HepG2 (cell line): ENCODE measurements at places on chromosomes 4 and X.

DNA sequence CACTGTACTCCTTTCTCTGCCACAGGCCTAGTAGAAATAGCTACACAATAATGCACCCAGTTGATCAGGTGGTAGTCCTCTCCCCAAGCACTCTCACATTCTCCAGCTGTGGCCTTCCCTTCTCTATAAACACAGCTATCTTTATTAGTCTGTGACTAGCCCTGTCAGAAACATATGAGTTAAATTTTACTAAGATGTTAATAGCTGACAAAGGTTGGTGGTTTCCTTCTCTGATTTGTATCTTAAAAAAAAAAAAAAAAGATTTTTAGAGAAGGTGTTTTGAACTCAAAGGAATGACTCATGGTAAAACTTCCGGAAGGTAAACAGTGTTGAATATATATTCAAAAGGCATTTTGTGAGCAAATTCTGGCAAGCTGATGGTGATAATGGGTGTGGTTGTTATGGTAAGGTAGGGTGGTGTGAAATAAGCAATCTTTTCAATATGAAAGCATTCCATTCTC, 327.4 kb downstream of the PPP3CA start:
- DNase-seq = peak; percentile 25

- DNase-seq = no peak
Observed at GRCh38 chrX:18119856-18120255, 100.8 kb downstream of the BEND2 start.

DNA sequence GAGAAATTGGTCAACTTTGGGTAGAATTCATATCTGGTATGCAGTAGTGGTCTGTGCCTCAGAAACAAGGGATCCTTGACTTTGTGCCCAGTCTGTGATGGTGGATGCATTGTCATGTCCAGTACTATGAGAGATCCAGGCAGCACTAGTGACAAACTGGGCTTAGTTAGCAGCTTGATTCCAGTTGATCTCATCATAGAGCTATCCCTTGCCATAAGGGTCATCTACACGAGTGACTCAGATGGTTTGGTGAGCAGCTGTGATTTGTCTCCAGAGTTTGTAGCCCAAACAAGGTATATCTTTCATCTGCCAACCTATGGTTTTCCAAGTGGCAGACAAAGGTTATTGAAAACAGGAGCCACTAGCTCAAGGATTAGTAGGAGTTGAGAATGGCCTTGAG, 298.8 kb downstream of the GBA3 start:
- DNase-seq = no peak

GRCh38 chr4:165151734-165152133, 39.1 kb upstream of the TMEM192 start:
- no peak for DNase-seq

DNA sequence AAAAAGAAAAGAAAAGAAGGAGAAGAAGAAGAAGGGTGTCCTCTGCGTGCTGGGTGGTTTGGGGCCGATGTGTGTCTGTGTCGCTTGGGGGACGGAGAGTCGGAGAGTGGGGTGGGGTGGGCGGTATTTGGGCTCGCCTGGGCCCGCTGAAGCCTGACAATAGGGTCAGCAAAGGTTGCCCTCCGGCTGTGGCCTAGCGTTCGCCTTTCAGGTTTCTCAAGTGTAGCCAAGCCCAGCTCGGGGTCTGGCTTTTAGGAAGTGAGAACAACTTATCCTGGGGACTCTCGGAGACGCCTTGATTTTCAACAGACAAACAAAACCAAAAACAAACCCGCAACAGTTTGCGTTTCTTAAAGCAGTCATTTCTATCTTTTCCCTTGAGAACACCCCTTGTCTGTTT, 4.1 kb upstream of the SOX3 start:
- DNase-seq = no peak

DNA sequence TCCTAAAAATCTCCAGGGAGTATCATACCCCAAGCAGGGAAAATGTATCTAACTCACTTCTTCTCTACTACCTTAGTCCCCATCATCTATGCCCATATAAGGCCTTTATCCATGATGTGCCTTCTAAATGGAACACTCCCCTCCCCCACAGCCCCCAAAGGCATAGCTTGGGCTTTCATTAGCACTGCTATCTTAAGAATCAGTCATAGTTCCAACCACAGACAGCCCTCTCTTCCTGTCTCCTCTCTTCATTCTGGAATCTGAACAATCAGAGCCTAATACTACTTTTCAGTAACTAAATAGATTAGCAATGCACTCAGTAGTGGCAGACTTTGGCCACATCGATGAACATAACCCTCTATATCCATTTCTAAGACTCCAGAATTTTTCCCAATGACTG, 313.2 kb upstream of the DKK2 start:
- DNase-seq = no peak

DNA sequence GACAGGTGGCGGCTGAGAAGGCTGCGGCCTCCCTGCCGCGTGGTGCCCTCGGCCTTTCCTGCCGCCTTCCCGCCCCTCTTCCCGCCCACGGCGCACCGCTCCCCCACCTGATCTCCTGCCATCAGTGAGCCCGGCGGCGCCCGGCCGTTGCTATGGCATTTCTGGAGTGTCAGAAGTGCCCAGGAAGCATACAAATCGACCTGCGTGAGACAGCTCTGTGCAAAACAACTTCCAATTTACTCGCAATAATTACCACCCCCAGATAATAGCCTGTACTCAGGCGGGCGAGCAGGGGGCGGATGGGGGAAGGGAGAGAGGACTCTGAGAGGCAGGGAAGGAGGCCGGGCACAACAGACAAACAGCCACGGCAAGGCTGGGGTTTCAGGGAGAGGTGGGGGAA, 16.6 kb upstream of the ERCC6L start:
- no peak for DNase-seq

DNA sequence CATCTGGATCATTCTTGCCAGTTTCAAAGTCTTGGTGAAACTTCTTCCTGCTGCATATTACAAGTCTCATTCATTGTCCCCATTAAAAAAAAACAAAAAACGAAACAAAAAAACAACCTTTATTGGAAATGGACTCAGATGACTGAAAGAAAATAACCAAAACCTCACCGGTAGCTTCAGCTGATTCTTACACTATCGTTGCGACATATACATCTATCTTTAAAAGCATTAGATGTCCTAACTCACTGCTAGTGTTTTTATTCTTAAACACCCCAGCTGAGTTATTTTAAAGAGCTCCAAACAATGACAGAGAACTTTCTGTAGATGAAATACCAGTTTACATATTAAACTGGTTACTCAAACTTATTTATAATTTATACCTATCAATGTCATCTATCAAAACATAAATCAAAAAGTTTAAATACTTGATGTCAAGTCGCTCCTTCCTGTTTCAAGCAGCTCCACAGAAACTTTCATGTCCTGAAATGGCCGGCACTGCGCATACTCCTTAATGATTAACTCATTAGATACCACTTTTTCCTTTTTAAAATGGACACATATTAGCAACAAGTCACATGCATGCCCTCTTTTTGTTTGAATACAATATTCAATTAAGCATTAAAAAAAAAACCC, 87.2 kb downstream of the HPRT1 start:
- no peak for DNase-seq

DNA sequence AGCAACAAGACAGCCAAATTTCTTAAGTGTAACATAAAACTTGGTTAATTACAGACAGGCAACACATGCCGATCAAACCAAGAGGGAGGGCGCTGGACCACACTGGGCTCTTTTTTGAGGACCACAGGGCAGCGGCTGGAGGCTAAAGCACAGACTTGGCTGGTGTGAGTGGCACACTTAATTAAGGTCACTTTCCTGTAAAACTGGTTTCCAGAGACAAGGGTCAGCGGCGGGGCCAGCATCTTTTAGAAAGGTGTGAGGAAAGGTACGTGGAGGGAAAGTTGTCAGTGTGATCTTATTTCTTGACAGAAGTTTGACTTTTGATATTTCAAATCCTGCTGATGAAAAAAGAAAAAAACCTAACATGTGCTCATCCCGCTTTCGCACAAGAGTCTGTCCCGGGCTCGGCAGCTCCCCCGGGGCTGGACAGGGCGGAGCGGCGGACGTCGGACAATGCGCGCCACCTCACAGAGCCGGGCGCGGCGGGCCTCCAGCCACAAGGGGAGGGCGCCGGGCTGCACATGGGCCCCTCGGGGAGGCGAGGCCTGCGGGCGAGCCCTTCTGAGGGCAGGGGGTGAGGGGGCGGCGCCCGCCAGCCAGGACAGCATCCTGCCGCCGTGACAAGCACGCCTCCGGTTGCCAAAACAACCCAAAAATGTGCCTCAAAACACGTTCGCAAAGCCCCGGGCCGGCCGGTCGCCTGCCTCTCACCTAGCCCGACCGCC, 660 bp upstream of the HSPA4L start:
- no peak for DNase-seq

DNA sequence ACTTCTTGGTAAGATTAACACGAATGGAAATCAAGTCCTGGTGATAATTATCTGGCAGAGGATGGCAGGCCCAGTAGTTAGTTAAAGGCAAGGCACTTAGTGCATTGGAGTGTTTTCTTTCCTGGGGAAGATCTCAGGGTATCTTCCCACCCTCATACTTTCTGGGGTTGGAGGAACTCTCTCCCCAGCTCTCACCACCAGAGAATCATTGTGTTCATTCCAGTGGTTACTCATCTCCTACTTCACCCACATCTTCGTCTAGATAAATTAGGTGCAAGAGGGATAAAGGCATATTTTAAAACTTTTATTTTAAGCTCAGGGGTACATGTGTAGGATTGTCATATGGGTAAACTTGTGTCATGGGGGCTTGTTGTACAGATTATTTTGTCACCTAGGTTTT, 67.5 kb upstream of the SH3RF1 start:
- no peak for DNase-seq

- DNase-seq = no peak
Observed at GRCh38 chrX:96379951-96380350, 304.7 kb upstream of the DIAPH2 start.

DNA sequence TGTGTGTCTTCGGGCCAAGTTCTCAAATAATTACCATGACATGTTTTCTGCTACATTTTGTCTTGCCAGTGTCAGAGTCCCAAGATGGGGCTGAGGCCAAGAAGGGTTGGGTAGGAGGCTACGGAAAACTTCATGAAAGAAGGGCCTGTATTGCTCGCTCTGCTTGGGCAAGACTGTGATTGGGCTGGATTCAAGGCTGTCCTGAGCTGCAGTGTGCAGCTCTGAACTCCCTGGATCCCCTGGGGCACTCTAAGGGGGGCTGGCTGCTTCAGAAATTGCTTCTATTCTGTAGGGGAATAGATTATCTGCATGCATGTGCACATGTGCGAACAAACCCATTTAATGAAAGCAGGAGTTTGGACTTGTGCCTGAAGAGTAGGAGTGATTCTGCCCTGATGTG, 13.6 kb downstream of the TSPAN6 start:
- DNase-seq = no peak

DNA sequence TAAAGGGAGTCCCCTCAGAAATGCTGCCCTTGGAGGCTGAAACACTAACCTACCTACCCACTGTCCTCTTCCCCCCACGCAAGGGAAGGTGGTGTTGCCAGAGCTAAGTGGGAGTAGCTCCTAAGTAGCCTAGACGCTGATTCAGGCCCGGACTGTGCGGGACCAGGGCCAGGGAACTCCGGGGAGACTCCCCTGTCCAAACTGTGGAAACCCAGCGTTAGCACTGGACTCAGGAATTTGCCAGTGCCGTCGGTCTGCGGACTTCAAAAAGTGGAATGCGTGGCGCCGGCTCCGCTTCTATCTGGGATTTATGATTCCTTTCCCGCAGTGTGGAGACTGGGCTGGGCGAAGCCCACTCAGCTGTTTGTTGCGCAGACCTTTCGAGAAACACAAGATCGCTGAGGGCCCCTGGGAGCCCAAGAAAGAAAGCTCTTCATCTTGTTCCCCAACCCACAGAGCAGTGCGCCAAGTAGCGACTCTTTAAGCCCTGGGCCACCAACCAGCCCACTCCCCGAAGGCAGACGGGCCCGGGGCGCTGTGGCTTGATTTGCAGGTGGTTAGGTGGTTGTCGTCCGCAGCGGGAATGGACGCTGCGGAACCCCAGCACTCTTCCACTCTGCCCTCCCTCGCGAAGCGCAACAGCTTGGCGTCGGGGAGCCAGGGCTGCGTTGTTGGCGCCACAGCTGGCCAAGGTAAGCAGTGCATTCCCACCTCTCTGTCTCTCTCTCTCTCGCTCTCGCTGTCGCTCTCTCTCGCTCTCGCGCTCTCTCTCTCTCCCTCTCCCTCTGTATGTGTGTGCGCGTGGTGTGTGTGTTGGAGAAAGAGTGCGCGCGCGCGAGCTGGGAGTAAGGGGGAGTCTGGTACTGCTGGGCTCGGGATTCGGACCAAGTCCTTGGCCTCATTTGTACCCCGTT, 2.0 kb downstream of the TMEM255A start:
- DNase-seq = peak; percentile 57

DNA sequence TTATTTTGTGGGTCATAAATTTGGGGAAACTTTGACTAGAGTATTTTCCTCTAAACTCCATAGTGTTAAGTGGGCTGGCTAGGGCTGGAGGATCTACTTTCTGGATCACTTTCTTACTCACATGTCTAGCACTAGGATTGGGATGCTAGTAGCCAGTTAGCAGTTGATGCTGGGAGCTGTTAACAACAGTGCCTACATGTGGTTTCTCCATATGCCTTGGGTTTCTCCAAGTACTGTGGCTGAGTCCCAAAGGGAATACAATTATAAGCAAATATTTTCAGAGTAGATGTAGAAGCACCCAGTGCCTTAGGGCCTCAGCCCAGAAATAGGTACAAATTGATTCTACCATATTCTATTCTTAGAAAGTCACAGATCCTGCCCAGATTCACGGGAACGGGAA, 1614.9 kb downstream of the ARAP2 start:
- DNase-seq = no peak

DNA sequence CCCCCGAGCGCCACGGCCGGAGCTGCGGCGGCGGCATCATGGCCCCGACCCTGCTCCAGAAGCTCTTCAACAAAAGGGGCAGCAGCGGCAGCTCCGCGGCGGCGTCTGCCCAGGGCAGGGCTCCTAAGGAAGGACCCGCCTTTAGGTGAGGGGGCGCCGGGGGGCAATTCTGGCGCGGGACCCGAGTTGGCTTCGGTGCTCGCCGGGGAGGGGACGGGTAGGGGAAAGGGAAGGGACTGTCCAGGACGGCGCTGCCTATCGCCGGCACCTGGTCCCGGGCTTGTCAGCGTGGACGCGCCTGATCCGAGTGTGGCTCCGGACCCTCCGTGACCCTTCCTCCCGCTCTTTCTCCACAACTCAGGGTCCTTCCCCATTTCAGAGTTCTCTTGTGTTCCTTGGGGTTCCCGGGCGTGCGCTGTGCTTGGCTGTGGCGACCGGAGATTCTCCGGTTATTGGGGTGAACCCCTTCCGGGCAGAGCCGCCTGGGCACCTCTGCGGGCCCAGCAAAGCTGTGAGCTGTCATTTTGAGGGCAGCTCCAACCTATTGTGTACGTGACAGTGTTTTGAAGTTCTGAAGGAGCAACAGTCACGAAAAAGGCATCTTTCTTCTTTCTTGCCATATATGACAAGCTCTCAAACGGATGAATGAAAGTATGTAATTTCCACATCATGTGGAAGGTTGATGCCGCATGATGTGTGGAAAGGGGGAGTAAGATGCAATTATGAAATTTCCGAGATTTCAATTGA, 522 bp downstream of the FNIP2 start:
- DNase-seq = no peak

GRCh38 chr4:56821381-56822243, at the start of gene SPINK2:
TSS of gene SPINK2 (minus strand) at chr4:56821701. CDS start at chr4:56821662, 39 bp downstream.
- DNase-seq = no peak

GRCh38 chr4:157005193-157005592, 33.6 kb upstream of the PDGFC start:
- no peak for DNase-seq
